Right renal pelvis (tissue), 4 donors: ENCODE measurements at places on chromosomes 4 and X.

DNA sequence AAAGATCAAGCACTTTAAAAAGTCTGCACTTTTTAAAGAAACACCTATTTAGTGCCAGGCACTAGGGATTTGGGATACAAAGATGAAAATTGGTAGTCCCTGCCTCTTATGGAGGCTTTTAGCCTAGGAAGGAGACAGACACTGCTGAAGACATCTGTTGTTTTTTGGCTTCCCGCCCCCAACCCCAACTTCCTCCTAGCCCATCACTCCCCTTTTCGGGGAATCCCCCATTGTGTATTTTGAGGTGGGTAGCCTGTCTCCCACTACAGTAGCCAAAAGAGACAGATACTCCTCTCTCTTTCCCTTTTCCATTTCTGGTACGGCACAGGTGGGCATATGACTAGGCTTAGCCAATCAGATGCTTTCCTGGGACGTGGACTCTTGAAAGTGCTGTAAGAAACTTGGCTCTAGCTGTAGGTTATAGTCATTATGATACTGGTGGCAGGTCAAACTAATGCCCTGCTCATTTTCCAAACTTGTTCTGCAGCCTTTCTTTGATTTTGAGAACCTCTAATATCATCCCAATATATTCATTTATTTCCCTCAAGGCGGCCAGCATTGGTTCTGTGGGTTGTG lies 194.6 kb upstream of the RBPJ start:
- DNase-seq, result no peak

GRCh38 chr4:74503580-74503979 lies 58.6 kb downstream of the AREG start:
- DNase-seq, result no peak

- DNase-seq, result no peak
These were observed 131.6 kb upstream of the GRID2 start for GRCh38 chr4:92172203-92172602.

DNA sequence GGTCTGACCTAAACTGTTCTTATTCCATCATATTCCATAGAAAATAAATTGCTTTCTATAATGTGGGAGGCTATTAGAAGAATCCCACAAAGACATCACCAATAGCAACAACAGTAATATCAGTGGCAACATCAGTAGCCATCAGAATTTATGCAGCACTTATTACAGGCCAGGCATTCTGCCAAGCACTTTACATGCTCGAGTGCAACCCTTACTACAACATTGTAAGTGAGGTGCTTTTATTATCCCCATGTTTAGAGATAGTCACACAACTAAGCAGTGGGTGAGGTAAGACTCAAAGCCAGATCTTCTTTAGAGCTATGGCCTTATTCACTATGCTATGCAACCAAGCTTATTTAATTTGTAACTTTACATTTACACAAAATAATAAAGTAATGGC lies 317.1 kb upstream of the BMP3 start:
- no peak for DNase-seq

- no peak for DNase-seq
These were observed 10.1 kb downstream of the CISD2 start for GRCh38 chr4:102878901-102879300.

DNA sequence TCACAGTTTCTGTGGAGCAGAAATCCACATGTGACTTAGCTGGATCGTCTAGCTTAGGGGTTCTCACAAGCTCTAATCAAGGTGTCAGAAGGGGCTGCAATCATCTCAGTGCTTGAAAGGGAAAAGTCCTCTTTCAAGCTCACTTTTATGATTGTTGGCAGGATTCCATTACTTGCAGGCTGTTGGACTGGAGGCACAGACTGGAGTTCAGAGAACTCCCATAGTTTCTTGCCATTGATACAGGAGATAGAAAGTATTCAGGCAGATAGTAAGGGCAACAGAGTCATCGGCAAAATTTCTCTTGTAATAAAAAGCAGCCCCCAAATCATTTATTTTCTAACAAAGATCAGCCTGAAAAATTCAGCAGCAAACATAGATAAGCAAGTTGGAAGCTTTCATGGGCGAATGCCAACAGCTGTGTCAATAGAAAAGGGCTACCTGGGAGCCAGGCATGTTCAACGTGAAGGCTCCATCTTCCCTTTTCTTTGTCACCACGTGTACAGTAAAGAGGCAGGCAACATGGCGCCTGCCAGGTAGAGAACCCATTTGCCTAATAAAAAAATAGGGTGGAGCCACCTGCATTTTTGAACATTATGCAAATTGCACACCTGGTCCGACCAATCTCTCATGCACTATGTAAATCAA lies 64.4 kb downstream of the CXCL13 start:
- no peak for DNase-seq

- no peak for DNase-seq
These were observed 11.4 kb downstream of the FTSJ1 start for GRCh38 chrX:48487362-48487798.

- no peak for DNase-seq
These were observed 33.1 kb downstream of the RBM47 start for GRCh38 chr4:40596522-40596921.

GRCh38 chr4:108045687-108046024 lies 56.0 kb downstream of the HADH start:
- no peak for DNase-seq

DNA sequence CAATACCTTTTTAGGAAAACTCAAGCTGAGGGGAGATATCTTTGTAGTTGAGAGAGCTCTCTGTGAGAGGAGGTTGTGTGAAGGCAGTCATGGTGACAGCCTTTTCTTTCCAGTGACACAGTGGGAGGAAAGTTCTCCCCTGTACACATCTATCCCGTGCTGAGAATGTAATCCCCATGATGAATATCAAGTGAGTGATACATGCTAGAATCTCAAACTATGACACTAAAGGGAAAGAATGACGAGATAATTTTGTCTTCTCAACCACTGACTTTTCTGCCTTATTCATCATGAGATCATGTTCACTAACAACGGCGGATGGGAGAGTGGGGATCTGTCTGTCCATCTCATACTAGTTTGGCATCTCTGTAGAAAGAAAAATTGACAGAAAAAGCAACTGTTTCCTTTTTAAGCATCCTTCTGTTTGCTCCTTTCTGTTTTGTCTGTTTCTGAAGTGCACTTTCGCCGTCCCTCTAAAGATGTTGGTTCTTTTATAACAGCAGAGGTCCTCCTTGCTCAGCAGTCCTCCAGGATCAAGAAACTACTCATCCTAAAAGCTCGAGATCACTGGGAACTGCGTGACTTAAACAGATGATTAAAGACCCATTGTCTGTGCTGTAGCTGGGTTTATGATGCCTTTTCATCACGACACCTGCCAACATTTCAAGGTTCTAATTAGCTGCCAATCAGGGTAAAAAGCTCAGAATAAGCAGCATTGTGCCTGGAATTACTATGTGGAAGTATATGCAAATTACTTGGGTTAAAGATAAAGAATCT lies 137.6 kb downstream of the DCK start:
- DNase-seq, result no peak

GRCh38 chr4:108700081-108700757 lies 49.8 kb downstream of the OSTC start:
- no peak for DNase-seq

GRCh38 chrX:38961936-38962335 lies 160.7 kb downstream of the MID1IP1 start:
- no peak for DNase-seq

- DNase-seq, result no peak
These were observed 335.8 kb upstream of the SFRP2 start for GRCh38 chr4:154124539-154125255.

GRCh38 chr4:123449362-123449761 lies 52.8 kb downstream of the SPRY1 start:
- no peak for DNase-seq

DNA sequence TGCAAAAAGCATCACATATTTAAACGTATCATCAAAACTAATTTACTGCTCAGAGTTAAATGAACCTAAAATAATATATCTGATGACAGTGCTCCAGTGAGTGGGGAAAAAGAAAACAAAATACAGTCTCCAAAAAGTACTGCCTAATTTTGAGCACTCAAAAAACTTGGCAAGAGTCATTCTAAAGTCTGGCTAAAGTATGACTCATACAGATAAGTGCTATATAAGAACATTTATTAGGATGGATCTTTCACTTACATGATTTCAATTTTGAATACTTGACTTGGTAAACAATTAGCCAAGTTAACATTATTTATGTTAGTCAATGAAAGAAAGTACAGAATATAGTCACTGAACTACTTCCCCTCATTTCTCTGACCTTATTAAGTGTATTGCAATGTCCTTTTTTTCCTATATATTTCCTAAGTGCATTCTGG lies 27.2 kb downstream of the FBXO8 start:
- DNase-seq, result no peak

DNA sequence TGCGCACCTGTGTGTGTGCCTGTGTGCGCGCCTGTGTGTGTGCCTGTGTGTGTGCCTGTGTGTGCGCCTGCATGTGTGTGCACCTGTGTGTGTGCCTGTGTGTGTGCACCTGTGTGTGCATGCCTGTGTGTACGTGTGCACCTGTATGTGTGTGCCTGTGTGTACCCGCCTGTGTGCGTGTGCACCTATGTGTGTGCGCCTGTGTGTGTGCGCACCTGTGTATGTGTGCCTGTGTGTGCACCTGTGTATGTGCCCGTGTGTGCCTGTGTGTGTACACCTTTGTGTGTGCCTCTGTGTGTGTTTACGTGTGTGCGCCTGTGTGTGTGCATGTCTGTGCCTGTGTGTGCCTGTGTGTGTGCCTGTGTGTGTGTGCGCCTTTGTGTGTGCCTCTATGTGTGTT lies 33.5 kb downstream of the ZFP42 start:
- DNase-seq, result no peak

DNA sequence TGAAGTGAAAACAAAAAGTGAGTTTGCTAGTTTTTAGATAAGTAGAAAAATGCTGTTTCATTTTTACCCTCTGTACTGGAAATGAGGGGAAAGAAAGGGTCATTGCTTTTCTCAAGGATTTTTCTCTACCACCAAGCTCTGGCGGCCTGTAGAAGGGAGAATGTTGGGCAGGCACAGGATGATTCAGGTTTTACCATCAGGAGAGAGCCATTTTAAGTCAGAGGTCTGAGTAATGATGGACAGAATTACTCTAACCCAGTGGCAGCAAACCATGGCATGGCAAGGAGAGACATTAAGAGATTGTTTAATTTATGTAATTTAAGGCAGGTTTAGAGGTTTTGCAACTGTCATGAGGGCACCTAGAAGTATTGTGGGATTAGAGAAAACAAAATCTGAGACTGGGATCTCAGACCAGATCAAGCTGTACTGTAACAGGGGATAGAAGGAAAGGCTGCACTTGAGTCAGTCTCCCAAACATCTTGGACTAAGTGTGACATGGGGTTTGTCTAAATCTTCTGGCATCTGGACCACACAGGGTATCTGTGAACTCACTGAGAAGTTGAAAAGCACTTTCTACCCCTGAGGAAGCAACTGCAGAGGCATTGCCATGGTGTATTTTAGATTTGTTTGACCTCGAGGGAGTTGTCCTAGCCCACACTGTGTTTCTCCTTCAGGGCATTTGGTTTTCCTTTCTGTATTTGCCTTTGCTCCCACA lies 81.6 kb downstream of the BANK1 start:
- no peak for DNase-seq

DNA sequence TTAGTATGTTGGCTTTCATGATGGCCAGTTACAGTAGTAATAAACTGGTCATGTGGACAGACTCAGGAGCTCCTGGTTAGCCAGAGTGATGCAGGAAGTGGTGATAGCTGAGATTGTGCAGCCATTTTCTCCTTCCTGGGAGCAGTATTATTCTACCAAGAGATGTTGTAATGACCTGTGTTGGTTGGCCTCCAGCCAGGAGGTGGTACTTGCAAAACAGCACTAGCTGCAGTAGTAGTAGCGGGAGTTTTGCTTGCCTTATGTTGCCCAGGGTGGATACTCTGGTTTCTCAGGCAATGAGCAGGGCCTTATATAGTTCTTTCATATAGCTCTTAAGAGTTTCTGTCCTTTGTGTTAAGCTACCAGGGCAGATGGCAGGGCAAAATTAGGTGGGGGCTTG lies 998.8 kb downstream of the GLUD2 start:
- no peak for DNase-seq

DNA sequence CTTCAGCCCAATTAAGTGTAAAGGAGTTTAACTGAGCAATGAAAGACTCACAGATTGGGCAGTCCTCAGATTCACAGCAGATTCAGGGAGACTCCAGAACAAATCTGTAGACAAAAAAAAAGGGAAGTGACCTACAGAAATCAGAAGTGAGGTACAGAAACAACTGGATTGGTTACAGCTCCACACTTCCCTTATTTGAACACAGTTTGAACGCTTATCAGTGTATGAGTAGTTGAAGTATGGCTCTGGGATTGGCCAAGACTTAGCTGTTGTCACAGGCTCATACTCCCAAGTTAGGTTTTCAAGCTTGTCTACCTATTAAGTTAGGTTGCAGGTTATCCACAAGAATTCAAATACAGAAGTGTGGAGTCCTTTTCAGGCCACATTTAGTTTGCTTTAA lies 112.4 kb upstream of the ELOVL6 start:
- DNase-seq, result no peak

DNA sequence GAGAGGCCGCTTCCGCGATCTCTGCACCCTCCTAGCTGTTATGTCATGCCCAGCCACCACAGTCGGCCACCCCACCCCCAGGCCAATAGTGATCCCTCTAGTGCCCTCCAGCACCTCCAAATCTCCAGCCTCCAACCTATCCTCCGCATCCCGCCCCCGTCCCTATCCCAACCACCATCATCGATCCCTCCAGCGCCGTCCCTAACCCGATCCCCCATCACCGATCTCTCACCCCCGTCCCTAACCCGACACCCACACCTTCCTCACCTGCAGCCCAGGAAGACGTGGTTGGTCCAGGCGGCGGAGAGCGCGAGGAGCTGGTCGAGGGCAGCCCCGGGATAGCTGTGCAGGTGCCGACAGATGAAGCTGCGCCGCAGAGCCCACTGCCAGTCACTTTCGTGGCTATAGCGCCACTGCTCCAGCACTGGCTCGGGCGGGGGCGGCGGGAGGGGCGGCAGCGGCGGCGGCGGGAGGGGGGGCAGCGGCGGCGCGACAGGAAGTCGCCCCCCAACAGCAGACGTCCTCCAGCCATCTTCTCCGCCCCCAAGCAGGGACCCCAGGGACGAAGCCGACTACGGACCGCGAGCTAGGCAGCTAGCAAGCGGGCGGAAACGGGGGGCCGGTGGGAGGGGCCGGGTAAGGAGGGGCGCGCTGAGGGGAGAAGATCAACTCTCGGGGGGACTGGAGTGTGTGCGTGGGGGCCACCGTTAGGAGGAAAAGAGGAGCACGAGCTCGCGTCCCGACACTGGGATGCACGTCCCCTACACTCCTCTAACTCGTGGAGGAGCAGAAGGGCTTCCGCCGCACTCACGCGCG lies 552 bp downstream of the NKRF start:
- DNase-seq, result no peak

- no peak for DNase-seq
These were observed 553.3 kb upstream of the MAGEB2 start for GRCh38 chrX:29662101-29662500.

GRCh38 chrX:45143455-45143854 lies 57.2 kb downstream of the DIPK2B start:
- no peak for DNase-seq

GRCh38 chrX:124033821-124034220 lies 72.3 kb downstream of the STAG2 start:
- DNase-seq, result no peak

GRCh38 chr4:13626492-13627177 lies 890 bp downstream of the BOD1L1 start:
- no peak for DNase-seq

- DNase-seq, result no peak
These were observed 108.0 kb downstream of the CPZ start for GRCh38 chr4:8700531-8700930.
